ENCODE measurements at places on chromosomes 5 and 9.

DNA sequence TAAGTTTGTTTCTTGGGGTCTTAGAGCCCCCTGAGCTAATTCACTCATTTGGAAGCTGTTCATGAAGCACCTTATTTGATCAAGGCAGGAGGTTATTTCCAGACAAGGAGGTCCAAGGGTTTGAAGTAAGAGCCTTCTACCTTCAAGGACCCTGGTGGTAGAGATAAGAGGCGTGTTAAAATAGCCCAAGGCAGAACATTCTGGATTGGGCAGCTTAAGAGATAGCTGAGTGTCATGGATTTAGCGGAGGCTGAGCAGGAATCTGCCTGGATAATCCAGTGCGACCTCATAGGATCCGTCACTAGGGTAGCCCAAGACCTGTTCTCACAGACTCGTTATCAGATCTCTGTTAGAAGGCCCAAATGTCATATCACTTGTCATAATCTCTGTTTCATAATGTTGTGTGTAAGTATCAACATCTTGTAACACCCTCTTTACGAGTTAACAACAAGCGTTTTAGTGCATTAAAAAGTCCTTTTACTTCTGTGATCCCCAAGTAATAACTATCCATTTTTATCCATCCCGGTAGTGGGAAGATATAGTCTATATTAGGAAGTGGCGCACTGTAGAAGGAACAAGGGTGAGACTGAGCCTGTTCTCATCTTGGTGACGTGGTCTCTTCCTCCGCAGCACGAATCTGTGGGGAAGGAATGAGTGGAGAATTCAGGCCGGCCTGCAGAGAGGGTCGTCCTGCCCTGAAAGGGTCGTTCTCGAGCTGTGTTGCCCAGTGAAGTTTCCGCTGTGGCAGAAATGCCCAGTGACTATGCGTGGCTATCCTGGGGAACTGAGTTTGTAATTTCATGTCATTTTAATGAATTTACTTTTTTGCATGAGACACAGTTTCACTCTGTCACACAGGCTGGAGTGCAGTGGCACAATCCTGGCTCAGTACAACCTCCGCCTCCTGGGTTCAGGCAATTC lies 28.8 kb downstream of the SLC25A25 start:
- DNase-seq: no peak

- DNase-seq: no peak
These were observed 2.1 kb upstream of the SLC12A7 start for GRCh38 chr5:1113805-1114586.

DNA sequence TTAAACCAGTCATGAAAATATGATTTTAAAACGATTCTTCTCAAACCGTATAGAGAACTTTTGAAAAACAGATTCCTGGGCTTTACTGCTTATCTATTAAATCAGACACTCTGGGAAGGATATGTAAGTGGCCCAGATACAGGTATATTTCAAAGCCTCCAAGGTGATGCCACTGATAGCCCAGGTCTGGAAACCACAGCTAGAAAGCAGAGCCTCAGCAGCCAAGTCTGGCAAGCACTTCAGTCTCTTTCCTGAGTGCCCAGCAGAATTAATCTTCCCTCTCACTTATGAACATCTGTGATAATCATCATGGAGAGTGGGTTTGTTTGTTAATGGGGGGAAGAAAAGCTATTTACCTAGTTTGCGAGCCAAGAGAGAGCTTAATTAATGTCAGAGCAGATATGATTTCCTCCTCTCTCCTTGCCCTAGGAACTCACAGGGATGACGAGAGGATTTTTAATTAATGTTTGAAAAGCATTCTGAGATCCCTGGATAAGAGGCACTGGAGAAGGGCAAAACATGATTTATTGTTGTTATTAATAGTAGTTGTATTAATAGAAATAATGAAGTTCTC lies 368.4 kb downstream of the TLE1 start:
- no peak for DNase-seq

- DNase-seq: no peak
These were observed 80.4 kb downstream of the TEK start for GRCh38 chr9:27189426-27189825.

DNA sequence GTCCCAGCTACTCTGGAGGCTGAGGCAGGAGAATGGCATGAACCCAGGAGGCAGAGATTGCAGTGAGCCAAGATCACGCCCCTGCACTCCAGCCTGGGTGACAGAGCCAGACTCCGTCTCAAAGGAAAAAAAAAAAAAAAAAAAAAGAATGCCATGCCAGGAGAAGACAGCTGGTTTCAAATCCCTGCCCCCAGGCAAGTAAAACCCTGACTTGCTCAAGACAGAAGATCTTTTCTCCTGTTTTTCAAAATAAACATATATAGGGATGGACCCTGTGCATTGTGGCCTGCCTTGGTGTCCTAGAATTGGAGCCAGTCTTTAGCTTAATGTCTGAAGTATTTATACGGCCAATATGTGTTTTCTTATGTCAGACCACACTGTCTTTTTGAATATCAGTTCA lies 177.1 kb downstream of the NR3C1 start:
- no peak for DNase-seq

GRCh38 chr5:151234476-151235238 lies 10.8 kb upstream of the CCDC69 start:
- no peak for DNase-seq

DNA sequence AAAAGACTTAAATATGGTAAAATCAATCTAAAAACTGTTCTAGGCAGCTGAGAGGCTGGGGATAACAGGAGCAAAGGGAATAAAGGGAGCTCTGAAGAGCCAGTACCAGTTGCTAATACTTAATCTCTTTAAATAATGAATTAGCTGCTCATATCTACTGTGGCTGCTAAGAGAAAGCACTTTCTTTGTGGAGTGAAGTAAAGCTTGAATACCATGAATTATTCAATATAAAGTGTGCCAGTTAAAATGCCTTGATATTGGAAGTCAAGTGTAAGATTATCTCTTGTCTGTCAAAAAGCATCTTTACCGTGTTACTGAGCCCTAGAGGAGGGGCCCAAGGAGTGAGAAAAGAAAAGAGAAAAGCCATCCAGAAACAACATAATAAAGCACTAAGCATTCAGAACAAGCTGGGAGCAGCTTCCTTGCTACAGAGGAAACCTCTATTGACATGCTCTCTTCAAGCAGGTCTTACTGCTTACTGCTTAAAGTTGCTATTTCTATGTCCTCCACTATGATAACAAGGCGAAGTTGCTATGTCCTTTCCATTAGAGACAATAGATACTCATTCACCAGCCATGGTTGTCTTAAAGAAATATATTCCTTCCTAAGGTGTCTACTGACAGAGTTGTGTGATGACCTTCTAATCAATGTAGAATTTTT lies 297.4 kb downstream of the CETN3 start:
- DNase-seq: no peak

DNA sequence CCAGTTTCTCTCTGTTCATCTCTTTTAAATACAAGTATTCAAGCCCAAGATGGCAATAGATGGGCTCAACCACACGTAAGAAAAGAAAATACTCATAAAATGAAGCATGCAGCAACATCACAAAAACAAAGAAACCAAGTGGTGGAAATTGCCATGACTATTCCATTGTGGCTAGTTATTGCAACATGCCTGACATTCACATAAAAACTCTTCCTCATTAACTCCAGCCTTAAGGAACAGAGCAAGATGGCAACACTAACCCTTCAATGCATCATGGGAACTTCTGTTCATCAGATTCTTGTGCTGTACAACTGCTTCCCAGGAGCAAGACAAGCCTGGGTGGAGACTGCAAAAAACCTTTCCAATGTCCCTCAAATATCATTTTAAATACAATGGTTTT lies 1.4 kb upstream of the GLIS3 start:
- no peak for DNase-seq

DNA sequence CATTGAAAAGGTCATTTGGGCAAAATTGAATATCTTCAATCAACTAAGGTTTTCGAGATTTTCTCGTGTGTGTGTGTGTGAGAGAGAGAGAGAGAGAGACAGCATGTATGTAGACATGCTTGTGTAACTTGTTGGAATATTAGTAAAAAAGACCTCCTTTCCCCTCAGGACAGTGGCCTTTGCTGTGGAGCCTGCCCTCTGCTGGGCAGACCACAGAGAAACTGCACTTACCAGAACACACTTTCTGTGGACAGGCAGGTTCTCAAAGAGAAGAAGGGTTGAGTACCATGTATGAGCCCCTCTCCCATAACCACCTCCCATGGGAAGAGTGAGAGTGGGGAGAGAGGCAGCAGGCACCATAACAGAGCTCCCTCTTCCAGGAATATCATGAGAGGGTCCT lies 45.6 kb downstream of the CFAP90 start:
- peak; percentile 22 for DNase-seq

- peak; percentile 22 for DNase-seq
These were observed 3.8 kb downstream of the NR2F1-AS1 start for GRCh38 chr5:93576994-93577853.

GRCh38 chr5:128682669-128683068 lies 144.6 kb upstream of the FBN2 start:
- no peak for DNase-seq

DNA sequence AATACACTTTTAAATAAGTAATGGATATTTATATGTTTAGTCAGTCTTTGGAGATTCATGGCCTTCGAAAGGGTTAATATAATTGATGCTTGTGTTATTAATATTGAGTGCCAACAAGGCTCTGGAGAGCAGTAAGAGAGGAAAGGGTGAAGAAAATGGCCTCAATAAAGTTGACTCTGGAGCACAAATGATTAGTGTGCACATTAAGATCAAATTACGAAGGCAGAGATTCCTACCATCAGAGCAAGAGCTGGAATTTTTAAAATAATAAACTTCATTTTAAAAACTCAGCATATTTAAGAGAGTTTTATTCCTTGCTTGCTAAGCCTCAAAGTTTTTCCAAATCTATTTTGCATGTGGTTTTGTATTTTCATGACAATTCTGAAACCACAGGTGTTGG lies 14.8 kb downstream of the SLC44A1 start:
- no peak for DNase-seq

- DNase-seq: no peak
These were observed 28.5 kb downstream of the GOLGA2 start for GRCh38 chr9:128247226-128247803.

GRCh38 chr5:4866817-4867216 lies 273.3 kb upstream of the ADAMTS16 start:
- DNase-seq: no peak

DNA sequence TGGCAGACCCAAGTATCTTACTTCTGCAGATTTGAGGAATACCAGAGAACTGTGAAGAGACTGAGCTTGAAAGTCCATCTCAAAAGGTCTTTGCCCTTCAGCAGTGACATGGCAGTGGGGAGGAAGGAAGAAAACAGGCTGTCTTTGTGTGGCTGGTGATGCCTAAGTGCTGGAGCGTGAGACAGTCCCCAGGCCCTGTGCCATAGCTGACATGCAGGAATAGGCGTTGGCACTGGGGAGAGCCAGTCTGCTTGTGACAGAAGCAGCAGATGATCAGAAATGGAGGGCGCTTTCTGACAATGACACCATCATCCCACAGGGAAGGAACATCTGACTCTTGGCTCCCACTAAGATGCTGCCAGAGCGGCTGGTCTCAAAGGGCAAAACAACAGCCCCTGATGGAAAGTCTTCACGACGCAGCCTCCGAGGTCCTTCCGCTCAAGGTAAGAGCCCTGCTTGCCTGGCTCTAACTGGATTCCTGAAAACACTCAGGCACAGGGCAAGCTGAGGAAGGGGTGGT lies 15.5 kb upstream of the GLRX start:
- no peak for DNase-seq

GRCh38 chr5:77893225-77893860 lies 117.2 kb upstream of the TBCA start:
- DNase-seq: peak; percentile 8

GRCh38 chr5:103295424-103295823 lies 36.9 kb downstream of the MACIR start:
- no peak for DNase-seq

DNA sequence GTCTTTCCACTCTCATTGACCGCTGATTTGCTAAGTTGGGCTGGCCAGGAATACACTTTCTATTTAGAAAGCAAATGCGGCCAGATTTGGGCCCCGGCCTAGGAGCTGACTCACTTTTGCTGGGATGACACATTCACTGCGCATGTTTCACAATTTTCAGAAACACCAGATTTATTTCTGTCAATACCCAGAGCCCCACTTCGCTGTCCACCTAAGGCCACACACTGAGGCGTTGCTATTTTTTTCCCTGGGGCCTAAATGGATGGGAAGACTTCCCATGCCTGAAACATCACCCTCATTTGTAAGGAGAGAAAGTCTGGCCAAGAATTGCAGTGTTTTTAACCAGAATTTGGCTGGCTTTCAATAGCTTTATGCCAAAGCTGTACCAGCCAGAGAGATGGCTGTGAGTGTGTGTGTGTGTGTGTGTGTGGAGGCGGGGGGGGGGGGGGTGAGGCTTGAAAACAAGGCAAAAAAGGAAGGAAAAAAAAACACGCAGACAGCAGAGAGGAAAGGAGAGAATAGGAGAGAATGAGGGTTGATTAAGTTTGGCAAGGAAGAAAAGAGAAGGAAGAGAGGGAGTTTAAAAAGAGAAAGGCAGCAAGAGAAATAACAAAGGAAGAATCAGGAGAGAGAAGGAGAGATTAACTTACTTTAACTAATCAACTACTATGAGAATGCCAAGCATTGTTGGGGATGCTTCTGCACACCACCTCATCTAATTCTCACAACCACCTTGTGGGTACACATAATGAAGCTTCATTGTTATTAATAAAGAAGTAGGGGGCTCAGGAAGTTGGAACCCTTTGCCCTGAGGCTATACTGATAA lies 261.4 kb upstream of the KLF4 start:
- DNase-seq: no peak

DNA sequence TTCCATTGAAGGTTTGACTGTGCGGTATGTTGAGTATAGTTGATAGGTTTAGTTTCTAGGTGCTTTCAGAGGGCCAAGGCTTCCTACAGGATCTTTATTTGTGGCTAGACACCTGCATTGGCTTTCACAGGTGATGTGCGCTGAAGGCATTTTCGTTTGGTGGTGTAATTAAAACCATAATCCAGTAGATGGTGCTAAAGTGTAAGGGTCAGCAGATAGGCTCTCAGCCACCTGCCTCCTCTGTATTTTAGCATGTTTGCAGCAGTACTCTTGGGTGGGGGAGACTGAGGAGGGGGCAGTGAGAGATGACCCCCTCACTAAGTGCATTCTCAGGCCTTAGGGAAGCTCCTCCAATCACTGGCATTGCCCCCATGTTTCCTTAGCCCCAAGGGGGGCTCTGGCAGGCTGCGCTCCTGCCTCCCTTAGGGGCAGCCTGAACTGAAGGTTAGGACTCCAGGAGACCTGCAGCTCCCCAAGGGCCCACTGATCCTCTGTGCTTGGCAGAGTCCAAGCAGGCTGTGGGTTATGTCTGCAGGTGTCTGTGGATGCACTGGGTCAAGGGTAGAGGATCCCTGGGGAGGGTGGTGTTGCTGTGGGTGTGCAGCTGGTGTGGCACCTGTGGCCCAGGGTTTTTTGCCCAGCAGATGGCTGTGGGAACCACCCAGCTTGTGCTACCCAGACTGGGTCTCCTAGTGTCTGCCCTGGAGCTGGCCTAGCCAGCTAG lies 23.4 kb downstream of the CDK20 start:
- peak; percentile 26 for DNase-seq

All from Kasumi-1 (cell line).